Mammary epithelial cell (primary cell): ENCODE measurements at places on chromosomes 16 and 17. TPM values are rescaled to one million over a fixed set of nuclear protein-coding genes. Genes with fewer than 3 reads are reported as not detected.

CDK3 gene
- total RNA-seq, result 3.8 and 5.1 TPM in 2 replicates

ABCA5 gene
- 26.1 and 28.9 TPM in 2 replicates for total RNA-seq

MGAT5B gene
- total RNA-seq, result 1.3 TPM

CCL1 gene
- total RNA-seq, result not detected in 2 replicates

SEC14L5 gene
- under 0.01 TPM for total RNA-seq

BCL6B gene
- total RNA-seq, result not detected

TP53TG3B gene
- total RNA-seq, result not detected

TMEM220 gene
- total RNA-seq, result 2.1 and 4.0 TPM in 2 replicates

- DNase-seq, result no peak
Observed at GRCh38 chr17:70158591-70158990, 10.7 kb upstream of the KCNJ2 start.

- no peak for DNase-seq
Observed at GRCh38 chr16:88584676-88585075, 14.5 kb downstream of the ZC3H18 start.

GRCh38 chr17:36880268-36880905, 56.9 kb upstream of the LHX1 start:
- peak; percentile 29 for DNase-seq

DNA sequence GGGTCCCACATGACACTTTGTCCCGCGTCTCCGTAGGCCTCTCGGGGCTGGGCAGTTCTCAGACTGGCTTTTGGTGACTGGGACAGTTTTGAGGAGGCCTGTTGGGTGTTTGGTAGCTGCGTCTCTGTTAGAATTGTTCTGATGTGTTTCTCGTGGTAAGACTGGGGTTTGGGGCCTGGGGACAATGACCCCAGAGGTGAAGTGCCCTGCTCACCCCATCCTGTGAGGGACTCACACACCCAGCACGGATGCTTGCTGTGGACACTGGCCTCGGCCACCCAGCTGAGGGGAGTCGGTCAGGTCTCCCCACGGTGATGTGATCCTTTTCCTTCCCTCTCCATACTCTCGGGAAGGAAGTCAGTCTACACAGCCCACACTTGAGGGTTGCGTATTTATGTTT, 50.3 kb downstream of the METRNL start:
- no peak for DNase-seq

- peak; percentile 33 for DNase-seq
Observed at GRCh38 chr16:50025537-50025931, 509 bp downstream of the CNEP1R1 start.

DNA sequence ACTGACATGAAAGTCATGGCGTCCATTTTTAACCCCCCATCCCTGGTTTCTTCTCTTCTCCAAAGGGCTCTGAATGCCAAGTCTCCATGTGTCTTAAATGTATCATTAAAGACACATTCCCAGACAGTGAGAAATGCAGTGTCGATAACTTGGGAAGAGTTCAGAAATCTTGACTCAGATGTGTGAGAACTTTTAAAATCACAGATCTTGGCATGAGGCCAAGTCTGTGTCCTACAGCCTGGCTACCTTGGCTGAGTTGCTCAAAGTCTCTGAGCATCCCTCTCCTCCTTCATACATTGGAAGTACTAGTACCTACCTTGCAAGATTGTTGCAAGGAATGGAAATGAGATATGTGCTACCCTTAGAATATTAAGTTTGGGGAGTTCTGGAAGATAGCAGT, 1046.5 kb upstream of the RBFOX1 start:
- DNase-seq, result no peak

GRCh38 chr17:20206591-20206990, 197.4 kb downstream of the SPECC1 start:
- DNase-seq, result peak; percentile 75

GRCh38 chr17:73250851-73251640, 10.6 kb downstream of the CPSF4L start:
- no peak for DNase-seq

DNA sequence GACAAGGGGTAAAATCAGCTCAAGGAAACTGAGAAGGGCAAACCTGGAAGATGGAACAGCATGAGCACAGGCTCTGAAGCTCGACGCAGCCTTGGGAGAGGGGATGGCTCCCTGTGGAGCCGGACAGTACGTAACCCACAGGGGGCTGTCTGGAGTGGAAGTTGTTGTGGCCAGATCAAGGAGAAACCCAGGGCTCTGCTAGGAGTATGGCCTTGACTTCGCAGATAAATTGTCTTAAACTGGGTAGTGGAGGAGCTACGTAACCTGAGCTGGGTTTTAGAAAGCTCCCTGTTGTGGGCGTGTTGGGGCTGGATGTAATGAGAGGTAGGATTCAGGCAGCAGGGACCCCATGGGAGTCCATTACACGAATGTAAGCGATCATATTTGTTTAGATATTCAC, 25.5 kb upstream of the AXIN2 start:
- no peak for DNase-seq

- no peak for DNase-seq
Observed at GRCh38 chr17:17605083-17605728, 13.7 kb upstream of the PEMT start.

- DNase-seq, result no peak
Observed at GRCh38 chr16:28604186-28604565, 5.7 kb downstream of the SULT1A1 start.

DNA sequence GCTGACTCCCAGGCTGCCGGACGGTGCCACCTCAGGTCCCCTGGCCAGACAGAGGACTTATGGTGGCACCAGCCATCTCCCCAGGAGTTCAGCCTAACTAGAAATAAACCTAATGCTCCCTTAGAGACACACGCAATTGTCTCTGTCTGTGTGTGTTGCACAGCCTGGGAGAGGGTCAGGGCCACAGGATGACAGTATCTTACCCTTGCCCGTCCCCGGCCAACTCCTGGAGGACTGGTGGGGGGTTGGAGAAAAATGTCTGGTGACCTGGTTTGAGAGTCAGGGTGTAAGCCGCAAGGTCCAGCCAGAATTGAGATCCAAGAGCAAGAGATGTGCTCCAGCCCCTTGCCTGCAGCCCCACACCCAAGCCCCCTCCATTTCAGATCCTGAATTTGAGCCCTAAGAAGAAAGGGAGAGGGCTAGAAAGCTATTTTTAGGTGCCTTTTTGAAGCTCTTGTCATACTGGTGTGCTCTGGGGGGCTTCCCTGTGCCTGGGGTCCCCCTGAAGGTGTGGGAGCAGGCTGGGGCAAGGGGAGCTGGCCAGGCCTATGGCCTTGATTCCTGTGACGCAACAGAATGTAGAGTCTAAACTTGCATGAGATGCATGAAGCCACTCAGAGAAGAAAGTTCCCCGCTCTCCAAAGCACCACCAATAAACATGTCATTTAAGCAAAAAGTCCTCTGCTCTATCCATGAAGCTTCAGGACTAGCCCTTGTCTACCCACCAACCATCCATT, 12.9 kb downstream of the ZNF319 start:
- no peak for DNase-seq
